ENCODE measurements at places on chromosomes 11 and 22. TPM values are rescaled to one million over a fixed set of nuclear protein-coding genes. Genes with fewer than 3 reads are reported as not detected.

Gene KCNK4
- total RNA-seq, result not detected

Gene NLRP14
- total RNA-seq, result not detected

Gene MS4A3
- total RNA-seq, result not detected

Gene OR51V1
- total RNA-seq, result not detected

Gene OR5B21
- not detected for total RNA-seq

Gene PRR33
- not detected for total RNA-seq

Gene CASP1
- total RNA-seq, result 4.8 TPM

Gene NELL1
- total RNA-seq, result not detected

Gene NLRX1
- total RNA-seq, result 11.1 TPM

Gene HTATIP2
- 33.7 TPM for total RNA-seq

Gene TRIM68
- 12.2 TPM for total RNA-seq

Gene HEPACAM
- total RNA-seq, result not detected

Gene OR4D5
- not detected for total RNA-seq

Gene C11orf16
- not detected for total RNA-seq

Gene DGAT2
- 0.70 TPM for total RNA-seq

Gene ANO9
- total RNA-seq, result not detected

Gene PACSIN3
- 35.9 TPM for total RNA-seq

Gene CALCB
- 0.09 TPM for total RNA-seq

Gene SHISAL1
- under 0.01 TPM for total RNA-seq

Gene HBB
- total RNA-seq, result not detected

Gene GGT1
- 2.5 TPM for total RNA-seq

Gene IGSF9B
- total RNA-seq, result 1.6 TPM

Gene WNT7B
- under 0.01 TPM for total RNA-seq

Gene VWA5A
- total RNA-seq, result 7.2 TPM

Gene MTMR3
- total RNA-seq, result 18.1 TPM

Gene KDELR3
- total RNA-seq, result 76.3 TPM

Gene SPCS2
- total RNA-seq, result 25.9 TPM

Gene XKR3
- not detected for total RNA-seq

Gene OR6X1
- total RNA-seq, result not detected

Gene APOL4
- total RNA-seq, result 2.2 TPM

Gene KCNQ1OT1
- total RNA-seq, result 1.4 TPM

Gene PKP3
- 11.9 TPM for total RNA-seq

Gene PDE3B
- 0.34 TPM for total RNA-seq

Gene OTUB1
- total RNA-seq, result 83.1 TPM

Gene SEPTIN3
- total RNA-seq, result 0.35 TPM

Gene MRGPRX4
- not detected for total RNA-seq

Gene SLC35C1
- total RNA-seq, result 13.8 TPM

Gene RCOR2
- 7.8 TPM for total RNA-seq

Gene SCGB1A1
- total RNA-seq, result not detected

Gene LRRC56
- total RNA-seq, result 0.12 TPM

Gene HBE1
- total RNA-seq, result not detected

Gene SPDYC
- total RNA-seq, result not detected

Gene ART5
- 0.26 TPM for total RNA-seq

Gene MMP12
- not detected for total RNA-seq

Gene TSSK2
- total RNA-seq, result not detected

Gene KRTAP5-4
- total RNA-seq, result not detected

Gene PYGM
- total RNA-seq, result 5.4 TPM

Gene SESN3
- total RNA-seq, result 31.7 TPM

Gene DEUP1
- not detected for total RNA-seq

Gene MFRP
- 0.09 TPM for total RNA-seq

Gene EMID1
- 6.8 TPM for total RNA-seq

Gene MMP3
- not detected for total RNA-seq
